ENCODE measurements at places on chromosomes 13 and 19.
A peak's percentile ranks its signal among the peaks of the same experiment; 100 is the strongest.

- no peak for DNase-seq
Measured at GRCh38 chr13:42864952-42865767, 83.8 kb downstream of the FAM216B start.

DNA sequence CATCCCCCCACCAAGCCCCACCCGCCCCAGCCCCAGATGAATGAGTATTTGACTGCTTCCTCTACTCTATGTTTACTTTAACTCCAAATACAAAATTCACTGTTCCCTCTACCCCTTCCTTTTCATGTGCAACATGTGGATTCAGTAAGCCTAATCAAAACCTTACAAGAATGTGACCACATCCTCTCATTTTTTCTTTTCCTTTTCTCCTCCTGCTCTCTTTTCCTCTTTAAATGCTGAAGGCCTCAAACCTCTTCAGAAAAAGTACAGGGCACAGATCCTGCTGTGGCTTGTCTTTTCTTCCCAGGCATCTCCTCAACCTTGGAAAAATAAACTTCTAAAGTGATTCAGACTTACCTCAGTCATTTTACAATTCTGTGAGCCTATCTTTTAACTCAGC lies 119.0 kb downstream of the MYCBP2 start:
- no peak for DNase-seq

GRCh38 chr13:110092831-110093247 lies 214.1 kb downstream of the COL4A1 start:
- DNase-seq = no peak

GRCh38 chr19:31539386-31539785 lies 190.2 kb upstream of the TSHZ3 start:
- no peak for DNase-seq

- no peak for DNase-seq
Measured at GRCh38 chr13:114124431-114124830, 8.0 kb downstream of the RASA3 start.

- no peak for DNase-seq
Measured at GRCh38 chr13:75744127-75744526, 108.0 kb downstream of the LMO7 start.

GRCh38 chr19:30666301-30666803 lies 294.2 kb downstream of the ZNF536 start:
- peak; percentile 37 for DNase-seq

DNA sequence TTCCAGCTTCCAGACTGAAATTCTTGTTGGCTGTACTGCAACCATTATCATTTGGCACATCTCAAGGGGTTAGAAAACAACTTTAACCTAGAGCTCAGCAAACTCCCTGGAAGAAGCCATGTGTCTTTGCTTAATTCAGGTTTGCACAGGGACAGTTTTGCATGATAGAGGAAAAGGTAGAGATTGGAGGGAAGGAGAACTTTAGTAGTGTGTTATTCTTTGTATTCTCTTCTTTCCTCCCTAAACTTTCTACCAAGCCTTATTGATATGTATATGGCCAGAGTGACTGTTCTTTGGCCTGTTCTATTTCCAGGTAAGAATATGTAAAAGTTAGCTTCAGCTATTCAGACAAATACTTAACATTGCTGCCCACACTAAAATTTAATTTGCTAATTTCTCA lies 53.1 kb downstream of the UGGT2 start:
- no peak for DNase-seq

GRCh38 chr13:55887561-55887960 lies 1253.2 kb upstream of the PRR20A start:
- DNase-seq = no peak

- DNase-seq = no peak
Measured at GRCh38 chr19:10332158-10332964, 968 bp downstream of the RAVER1 start.

DNA sequence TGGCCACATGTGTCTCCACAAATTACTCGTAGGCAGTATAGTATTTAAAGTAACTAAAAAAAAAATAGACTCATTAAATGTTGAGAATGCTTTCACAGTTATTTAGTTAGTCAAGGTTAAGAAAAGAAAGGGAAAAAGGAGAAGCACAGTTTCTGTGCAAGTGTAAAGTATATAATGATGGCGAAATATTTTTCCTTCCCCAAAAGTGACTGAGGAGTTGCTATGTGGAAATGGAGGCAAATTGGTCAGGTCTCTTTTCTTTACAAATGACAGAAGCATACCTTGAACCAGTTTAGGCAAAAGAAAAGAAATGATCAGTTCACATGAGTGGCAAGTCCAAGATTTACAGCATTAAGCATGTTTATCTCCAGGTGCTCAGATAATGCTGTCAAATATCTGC lies 18.0 kb downstream of the CSNK1A1L start:
- DNase-seq = no peak

GRCh38 chr19:18090545-18091216 lies 3.9 kb upstream of the IL12RB1 start:
- DNase-seq = no peak

GRCh38 chr13:50513300-50513877 lies 330.1 kb downstream of the DLEU7 start:
- no peak for DNase-seq

DNA sequence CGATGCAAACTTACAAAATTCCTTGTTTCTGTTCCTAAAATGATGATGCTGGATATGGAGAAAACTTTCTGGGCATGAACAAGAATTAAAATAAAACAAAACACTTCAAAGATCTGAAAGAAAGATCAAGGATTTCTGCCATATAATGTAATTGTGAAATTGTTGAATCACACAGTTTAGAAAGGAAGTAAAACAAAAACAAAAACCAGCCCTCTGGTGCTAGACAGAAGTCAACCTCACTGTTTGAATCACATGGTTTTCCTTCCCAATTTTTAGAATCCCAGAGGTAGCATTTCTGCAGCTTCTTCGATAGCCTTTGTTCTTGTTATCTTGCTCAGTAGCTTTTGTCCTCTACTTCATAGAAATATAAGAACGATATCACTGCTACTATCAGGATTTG lies 118.2 kb upstream of the ARGLU1 start:
- DNase-seq = no peak

- DNase-seq = no peak
Measured at GRCh38 chr19:54257116-54257480, at the start of gene LILRB5. Gene LILRB5, minus strand, starts transcription at chr19:54257273. Its CDS starts 80 bp downstream, at chr19:54257193.

DNA sequence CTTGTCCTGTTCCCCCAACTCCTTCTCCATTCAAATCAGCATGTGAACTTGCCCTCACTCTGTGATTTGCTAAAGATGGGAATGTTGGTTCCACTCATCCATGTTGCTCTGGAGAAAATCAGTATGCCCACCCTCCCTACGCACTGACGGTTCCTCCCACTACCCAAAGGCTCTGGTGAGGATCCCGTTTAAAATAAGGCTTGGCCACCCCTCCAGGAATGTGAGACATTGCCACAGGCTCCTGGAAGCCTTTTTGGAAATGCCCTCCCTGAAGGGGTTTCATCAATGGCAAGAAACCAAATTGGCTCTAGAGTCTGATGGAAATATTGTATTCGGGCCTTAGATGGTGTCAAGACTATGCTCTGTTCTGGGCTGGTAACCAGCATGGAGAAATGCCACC lies 187.3 kb downstream of the USP12 start:
- no peak for DNase-seq

DNA sequence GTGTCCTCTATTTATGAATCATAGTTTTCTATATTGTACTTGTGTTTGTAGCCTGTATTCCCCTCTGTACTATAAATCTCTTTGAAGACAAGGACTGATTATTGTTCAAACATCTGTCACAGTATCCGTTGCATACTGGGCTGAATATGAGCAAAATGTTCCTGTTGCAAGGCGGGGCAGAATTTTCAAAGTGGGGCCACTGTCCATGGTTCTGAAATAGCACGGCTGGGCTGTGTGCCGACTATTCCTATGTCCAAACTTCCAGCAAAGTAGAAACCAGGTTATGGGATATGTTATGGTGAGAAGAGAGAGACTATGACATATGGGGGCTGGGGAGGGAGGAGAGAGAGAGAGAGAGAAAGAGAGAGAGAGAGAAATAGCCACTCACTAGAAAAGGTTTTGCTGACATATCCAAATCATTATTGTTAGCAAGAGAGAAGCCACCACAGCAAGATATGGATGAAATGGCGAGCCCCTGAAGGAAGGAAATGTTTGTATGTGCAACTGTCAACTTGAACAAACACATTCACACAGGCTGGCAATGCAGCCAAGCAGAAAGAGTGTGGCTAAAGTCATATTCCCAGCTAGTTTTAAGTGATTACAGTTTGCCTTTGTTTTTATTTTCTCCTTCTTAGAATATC lies 107.0 kb upstream of the GPR12 start:
- peak; percentile 14 for DNase-seq

All from HTR-8/SVneo (cell line).